ENCODE measurements at places on chromosomes 6 and 20.

DNA sequence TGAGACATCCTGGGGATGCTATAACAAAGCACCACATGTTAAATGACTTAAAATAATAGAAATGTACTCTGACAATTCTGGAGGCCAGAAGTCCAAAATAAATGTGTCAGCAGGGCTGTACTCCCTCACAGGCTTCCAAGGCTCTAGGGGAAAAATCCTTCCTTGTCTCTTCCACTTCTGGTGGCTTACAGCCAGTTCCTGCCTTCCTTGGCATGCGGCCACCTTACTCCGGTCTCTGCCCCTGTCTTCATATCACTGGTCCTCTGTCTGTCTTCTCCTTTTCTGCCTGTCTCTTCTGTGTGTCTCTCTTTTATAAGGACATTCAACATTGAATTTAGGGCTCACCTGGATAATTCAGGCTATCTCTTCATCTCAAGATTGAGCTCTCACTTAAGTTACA is 155.3 kb upstream of the SYNCRIP start:
- no peak for DNase-seq

- no peak for DNase-seq
Observed at GRCh38 chr6:43871933-43872332, 101.9 kb downstream of the VEGFA start.

GRCh38 chr6:131917763-131918649 is 33.2 kb downstream of the CCN2 start:
- DNase-seq = no peak

DNA sequence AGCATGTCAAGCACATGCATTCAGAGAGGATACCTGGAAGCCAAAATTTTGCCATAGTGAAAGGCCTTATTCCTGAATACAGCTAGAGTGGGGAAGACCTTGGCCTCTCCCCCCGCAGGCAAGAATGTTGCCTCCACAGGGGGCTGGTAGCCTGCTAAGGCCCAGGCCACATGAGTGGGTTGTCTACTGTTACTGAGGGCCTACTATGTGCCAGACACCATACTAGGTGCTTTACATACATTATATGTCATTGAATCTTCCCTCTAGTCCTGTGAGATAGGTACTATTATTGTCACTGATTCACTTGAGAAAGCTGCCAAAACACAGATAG is 642 bp upstream of the PI16 start:
- no peak for DNase-seq

DNA sequence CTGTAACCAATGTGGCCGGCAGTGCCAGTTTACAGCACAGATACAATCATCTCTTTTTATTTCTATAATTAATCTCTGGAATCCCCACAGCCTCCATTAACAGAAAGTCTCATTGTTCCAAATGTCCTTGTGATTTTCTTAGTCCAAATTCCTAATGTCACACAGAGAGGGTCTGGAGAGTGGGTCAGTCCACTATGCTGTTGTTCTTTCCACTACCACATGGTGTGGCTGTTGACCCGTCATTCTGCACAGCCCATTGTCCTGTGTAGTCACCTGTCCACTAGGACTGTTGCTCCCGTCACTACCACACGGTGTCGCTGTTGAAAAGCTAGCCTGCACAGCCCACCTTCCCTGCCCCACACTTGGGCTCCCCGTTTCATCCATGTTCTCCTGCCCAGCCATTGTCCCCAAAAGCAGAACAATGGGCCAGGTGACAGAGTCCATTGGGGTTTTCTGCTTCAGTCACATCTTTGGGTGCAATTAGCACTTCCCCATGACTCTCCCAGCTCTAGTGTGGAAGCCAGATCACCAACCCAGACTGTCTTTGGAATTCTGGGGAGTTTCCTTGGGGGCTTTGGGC is 8.6 kb upstream of the LBP start:
- peak; percentile 7 for DNase-seq

GRCh38 chr6:5442916-5443315 is 181.6 kb downstream of the FARS2 start:
- no peak for DNase-seq

- DNase-seq = no peak
Observed at GRCh38 chr6:45557454-45557853, 179.7 kb upstream of the SUPT3H start.

- DNase-seq = no peak
Observed at GRCh38 chr6:111958534-111958933, 85.3 kb upstream of the FYN start.

DNA sequence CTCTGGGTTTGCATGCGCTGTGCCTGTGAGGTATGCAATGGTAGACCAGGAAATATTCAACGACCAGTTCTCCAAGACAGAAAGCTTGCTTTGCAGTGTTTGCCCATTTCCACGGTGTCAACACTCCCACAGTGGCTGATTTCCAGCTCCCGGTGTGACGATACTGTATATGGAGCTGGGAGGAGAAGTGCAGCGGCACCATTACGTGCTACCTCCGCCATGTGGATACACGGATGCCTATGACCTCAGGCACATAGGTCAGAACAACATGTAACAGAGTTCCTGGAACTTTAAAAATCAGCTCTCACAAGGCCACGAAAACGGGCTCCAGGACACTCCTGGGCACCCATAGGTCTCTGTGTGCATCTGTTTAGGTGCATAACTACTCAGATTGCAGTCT is 51.1 kb downstream of the NFATC2 start:
- DNase-seq = no peak

- DNase-seq = peak; percentile 21
Observed at GRCh38 chr6:109236115-109237076, 141.1 kb downstream of the CEP57L1 start.

DNA sequence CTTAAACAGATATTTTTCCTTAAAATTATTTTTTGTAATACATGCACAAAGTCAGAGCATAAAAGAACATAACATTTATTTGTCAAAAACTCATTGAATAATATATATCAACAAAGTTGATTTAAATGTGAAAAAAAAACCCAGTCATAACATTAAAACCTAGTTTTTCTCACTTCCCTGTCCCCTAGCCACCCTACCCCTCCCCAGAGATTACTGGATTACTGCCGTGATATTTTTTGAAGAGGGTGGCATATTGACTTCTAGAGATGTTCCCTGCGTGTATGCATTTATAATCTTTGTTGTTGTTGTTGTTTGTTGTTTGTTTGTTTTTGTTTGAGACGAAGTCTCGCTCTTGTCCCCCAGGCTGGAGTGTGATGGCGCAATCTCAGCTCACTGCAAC is 52.4 kb upstream of the ARMC2 start:
- no peak for DNase-seq

GRCh38 chr6:89729818-89730217 is 89.8 kb downstream of the MDN1 start:
- DNase-seq = no peak

DNA sequence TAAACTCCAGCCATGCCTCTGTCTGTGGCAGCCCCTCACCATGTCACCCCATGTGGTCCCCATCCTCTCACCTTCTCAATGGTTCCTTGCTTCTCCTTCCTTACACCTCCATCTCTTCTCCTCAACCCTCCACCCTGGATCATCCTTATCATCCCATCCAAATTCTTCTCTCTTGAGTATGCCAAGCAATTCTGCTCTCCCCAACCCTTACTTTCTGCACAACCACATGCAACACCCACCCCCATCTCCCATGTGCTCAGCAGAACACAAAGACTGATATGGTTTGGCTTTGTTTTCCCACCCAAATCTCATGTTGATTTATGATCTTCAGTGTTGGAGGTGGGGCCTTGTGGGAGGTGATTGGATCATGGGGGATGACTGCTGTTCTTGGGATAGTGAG is 42.5 kb upstream of the RALY start:
- no peak for DNase-seq

- DNase-seq = no peak
Observed at GRCh38 chr6:27816906-27817305, 95.3 kb downstream of the OR2B2 start.

DNA sequence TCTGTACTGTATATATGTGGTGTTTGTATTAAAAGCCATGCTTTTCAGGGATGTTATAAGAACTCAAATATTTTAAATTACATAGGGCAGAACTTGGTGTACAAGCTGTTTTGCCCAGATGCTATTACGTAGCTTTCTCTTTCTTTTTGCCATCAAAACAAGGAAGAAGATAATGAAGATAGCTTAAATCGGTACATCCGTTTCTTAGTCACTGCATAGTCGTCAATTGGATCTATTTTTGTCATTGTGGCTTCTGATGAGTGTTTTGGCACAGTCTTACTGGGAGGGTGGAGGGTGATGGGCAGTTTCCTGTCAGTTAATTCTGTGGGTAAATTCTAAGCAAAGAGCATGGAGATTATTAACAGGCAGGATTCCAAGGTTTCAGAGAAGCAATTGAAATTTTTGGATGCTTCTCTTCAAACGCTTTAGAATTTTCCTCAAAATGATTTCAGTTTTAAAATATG is 649.1 kb upstream of the GJE1 start:
- DNase-seq = peak; percentile 22

- DNase-seq = no peak
Observed at GRCh38 chr6:124434421-124434820, 527.8 kb upstream of the RNF217 start.

- DNase-seq = no peak
Observed at GRCh38 chr6:35428421-35429149, 23.6 kb upstream of the FANCE start.

- no peak for DNase-seq
Observed at GRCh38 chr6:81067057-81067456, 685.4 kb downstream of the TENT5A start.

DNA sequence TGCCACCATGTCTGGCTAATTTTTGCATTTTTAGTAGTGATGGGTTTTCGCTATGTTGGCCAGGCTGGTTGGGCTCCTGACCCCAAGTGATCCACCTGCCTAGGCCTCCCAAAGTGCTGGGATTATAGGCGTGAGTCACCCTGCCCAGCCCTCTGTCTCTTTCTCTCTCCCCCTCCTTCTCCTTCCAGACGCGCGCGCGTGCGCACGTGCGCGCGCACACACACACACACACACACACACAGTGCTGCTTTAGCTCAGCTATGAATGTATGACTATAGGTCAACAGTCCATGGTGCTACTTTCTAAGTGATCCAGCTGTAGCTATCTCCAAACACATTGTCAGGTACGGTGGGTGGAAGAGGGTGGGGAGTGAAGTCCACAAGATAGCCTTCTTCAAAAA is 449.5 kb downstream of the PHF3 start:
- DNase-seq = no peak

- DNase-seq = peak; percentile 55
Observed at GRCh38 chr20:59403261-59403961, 103.0 kb downstream of the EDN3 start.

DNA sequence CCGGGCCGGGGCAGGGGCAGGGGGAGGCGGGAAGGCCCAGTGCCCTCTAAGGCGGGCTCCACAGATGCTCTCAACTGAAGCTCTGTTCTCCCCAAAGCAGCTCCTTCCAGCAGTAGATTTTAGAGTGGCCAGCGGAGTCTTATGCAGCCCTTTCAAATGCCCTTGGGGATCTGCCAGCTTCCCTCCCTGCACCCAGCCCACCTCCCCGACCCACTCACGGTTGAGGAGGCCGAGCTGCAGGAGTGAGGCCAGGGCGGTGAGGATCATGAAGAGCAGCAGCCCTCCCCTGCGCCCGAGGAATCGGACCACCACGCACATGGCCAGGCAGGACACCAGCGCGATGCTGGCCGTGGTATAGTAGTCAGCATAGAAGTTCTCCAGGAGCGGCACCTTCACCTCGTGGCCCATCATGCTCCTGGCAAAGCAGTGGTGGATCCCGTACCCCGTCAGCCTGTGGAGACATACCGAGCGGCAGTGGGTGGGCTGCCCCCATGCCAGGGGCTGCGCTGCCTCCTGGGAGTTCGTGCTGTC is 28.0 kb downstream of the PSMG4 start:
- DNase-seq = no peak

GRCh38 chr6:18249271-18249670 is 15.1 kb downstream of the DEK start:
- DNase-seq = no peak

DNA sequence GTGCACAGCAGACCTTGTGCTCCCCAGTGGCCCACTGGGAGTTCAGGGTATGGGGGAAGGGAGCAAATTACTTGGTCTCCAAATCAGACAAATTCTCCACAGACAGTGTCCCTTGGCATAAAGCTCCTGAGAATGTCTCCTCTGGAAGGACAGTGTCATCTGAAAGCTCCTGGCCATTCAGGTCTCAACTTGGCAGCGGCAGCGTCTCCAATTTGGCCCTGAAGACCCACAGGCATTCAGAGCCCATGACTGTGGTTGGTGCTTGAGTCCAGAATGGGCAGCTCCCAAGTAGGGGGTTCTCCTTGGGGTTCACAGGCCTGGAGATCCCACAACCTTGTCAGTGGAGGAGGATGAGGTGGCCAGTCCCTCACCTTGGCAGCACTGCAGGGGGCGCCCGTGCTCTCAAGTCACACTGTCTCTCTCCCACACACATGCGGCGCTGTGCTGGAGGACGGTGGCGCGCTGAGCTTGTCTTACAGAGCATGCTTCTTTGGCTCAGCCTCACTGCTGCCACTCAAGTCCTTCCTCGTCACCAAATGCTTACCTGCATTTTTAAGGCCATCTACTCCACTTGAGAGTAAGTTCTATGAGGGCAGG is 20.7 kb downstream of the DYNLRB1 start:
- DNase-seq = no peak

- no peak for DNase-seq
Observed at GRCh38 chr6:131250122-131250521, 114.9 kb downstream of the AKAP7 start.

DNA sequence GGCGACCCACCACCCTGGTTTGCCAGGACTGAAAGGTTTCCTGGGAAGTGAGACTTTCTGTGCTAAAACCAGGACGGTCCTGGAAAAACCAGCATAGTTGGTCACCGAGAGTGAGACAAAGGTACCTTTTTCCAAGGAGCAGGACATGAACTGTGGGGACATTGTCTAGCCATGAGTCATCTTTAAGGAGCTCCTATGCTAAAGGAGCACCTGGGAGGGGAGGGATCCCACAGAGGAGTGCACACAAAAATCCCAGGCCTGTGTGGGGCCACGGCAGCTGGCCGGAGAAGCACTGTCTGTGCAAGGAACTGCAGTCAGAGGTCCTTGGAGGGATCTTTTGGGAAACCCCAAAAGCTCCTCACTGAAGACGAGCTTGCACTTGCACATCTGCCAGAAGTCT is 109.1 kb upstream of the PLEKHG1 start:
- no peak for DNase-seq

Data from stimulated activated CD4-positive, alpha-beta T cell treated with anti-CD3 and anti-CD28 coated beads, TNF-alpha, amount 100 ng/mL, for 48 hours (primary cell).